Metanephros (tissue), 2 donors: ENCODE measurements at places on chromosomes 6 and 20. TPM values are rescaled to one million over a fixed set of nuclear protein-coding genes. Genes with fewer than 3 reads are reported as not detected.

PSORS1C1 gene
- total RNA-seq, result 0.06 TPM

PDE7B gene
- 13.0 TPM for total RNA-seq

ASIP gene
- total RNA-seq, result not detected

ADAM33 gene
- total RNA-seq, result 24.6 TPM

ETV7 gene
- 0.29 TPM for total RNA-seq

ZNF334 gene
- total RNA-seq, result 13.5 TPM

IBTK gene
- total RNA-seq, result 41.4 TPM

LAMA5 gene
- 191 TPM for total RNA-seq

BPIFB4 gene
- total RNA-seq, result not detected

DTD1 gene
- 29.0 TPM for total RNA-seq

DLGAP4 gene
- 39.0 TPM for total RNA-seq

ARG1 gene
- total RNA-seq, result 7.5 TPM

PRSS35 gene
- 21.8 TPM for total RNA-seq
